ENCODE measurements at places on chromosomes 2 and 18.
A peak's percentile ranks its signal among the peaks of the same experiment; 100 is the strongest.

- no peaks in the 10 kb centered on the region for H3K27me3 ChIP-seq
- no peak for DNase-seq
- no peaks in the 10 kb centered on the region for H3K36me3 ChIP-seq
- no peak overlapping the region for H3K27ac ChIP-seq
- no peaks in the 10 kb centered on the region for H3K4me1 ChIP-seq
- H3K4me3 ChIP-seq = no peak overlapping the region
Observed at GRCh38 chr2:30655660-30656059, 151.6 kb downstream of the CAPN13 start.

DNA sequence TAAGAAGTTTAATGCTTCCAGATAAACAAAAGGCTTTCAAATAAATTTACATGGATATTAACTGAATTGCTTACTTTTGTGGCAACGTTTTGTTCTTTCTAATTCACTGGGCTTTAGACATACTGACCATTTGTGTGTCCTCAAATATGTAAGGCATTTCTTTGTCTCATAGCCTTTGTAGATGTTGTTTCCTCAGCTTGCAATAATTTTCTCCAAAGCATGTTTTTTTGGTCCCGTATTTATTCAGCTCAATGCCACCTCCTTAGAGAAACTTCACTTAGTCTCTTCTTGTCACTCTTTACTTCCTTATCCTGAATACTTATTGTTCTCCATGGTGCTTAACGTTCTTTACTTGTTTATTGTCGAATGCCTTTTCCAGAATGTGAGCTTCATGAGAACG lies 98.5 kb downstream of the NUP35 start:
- DNase-seq = no peak
- H3K27me3 ChIP-seq = no peaks in the 10 kb centered on the region
- no peaks in the 10 kb centered on the region for H3K4me1 ChIP-seq
- H3K27ac ChIP-seq = no peak overlapping the region
- H3K4me3 ChIP-seq = no peak overlapping the region

DNA sequence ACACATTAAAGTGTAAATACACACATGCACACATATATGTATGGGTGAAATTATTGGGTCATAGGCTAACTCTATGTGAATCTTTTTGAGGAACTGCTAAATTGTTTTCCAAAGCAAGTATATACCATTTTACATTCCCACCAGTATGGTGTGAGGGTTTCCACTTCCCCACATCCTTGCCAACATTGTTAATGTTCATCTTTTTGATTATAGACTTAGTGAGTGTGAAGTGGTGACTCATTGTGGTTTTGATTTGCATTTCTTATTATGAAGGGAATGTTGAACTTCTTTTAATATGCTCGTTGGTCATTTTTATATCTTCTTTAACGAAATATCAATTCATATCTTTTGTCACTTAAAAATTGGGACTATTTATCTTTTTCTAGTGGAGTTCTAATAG lies 181.8 kb upstream of the GCFC2 start:
- no peak overlapping the region for H3K4me3 ChIP-seq
- H3K4me1 ChIP-seq = no peaks in the 10 kb centered on the region
- no peak for DNase-seq

DNA sequence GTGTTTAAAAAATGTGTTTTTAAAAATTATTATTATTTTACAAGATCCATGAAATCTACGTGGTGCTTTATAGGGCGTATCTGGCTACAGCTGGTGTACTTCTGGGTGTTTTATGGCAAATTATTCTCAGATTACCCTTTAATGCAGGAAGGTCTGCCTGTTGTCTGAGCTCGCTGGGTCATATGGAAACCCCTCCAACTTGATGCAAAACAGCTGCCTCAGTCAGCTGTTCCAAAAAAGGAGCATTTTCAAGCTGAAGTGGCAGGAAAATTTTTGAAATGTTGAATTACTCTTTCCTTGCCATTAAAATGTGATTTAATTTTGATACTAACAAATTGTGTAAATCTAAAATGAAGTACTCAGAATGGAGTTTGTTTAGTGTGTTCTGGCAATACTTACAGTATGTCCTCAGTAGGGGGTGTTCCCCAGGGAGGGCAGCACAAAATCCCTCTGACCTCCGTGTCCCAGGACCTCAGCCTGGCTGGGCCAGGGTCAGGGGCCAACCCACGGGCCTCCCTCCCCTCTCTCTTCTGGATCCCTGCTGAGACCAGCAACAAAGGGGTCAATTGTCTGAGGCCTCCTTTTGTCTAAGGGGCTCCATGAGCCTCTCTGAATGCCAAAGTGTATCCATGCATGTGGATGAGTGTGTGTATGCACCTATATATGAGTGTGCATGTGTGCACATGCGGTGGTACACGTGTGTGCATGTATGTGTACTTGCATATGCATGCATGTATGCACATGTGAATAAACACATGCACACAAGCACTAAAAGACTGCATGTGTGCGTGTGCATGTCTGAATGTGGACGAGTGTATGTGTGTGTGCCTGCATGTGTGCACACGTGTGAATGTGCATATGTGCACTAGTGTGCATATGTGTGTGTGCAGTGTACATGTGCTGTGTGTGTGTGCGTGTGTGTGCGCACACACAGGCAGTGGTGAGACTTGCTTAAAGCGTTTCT lies 105.4 kb downstream of the ACOXL start:
- no peaks in the 10 kb centered on the region for H3K36me3 ChIP-seq
- no peak overlapping the region for H3K4me3 ChIP-seq
- H3K27ac ChIP-seq = no peak overlapping the region
- no peaks in the 10 kb centered on the region for H3K4me1 ChIP-seq

DNA sequence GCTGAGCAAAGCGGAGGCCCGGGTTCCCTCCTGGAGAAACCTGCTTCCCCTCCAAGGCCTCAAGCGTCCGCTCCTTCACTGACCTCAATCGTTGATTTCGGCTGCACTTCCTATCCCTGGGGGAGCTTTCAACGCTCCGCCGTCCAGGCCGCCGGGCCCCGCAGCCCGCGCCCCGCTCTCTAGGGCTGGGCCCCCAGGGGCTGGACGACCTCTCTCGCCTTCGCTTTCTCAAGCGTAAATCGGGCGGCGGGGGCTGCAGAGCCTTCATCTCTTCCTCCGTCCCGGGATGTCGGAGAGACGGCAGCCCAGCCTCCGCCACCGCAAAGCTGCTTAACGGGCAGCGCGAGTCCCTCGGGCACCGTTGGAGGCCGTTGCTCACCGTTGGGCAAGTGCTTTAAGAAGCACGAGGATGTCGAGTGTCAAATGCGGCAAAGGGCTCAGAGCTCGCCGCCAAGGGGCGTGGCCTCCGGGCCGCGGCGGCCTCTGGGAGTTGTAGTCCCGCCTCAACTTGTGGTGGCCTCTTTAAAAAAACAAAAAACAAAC lies 8.5 kb downstream of the HES6 start:
- no peaks in the 10 kb centered on the region for H3K27me3 ChIP-seq
- H3K27ac ChIP-seq = no peak overlapping the region
- H3K4me1 ChIP-seq = peaks cover 25% of the 10 kb centered on the region
- H3K4me3 ChIP-seq = peak overlapping the region; percentile 59
- peak; percentile 90 for DNase-seq
- H3K36me3 ChIP-seq = no peaks in the 10 kb centered on the region

Data from CD4-positive, alpha-beta T cell (primary cell).